ENCODE measurements at places on chromosomes 5 and 9.

DNA sequence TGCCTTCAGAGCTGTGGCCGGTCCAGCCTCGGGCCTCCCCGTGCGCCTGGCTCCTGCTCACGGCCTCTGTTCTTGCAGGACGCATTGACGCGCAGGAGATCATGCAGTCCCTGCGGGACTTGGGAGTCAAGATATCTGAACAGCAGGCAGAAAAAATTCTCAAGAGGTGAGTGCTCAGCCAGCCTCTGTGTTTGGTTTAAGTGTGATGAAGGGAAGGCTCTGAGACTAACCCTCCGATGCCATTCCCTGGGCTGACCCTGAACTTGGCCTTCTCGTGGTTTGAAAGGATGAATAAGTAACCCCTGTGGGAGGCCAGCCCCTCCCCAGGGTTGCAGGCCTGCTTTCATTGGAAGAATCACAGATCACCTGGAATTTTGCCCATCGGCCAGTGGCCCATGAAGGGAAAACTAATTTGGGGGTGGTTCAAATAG lies 26.3 kb downstream of the PTGES2 start:
- DNase-seq: no peak

DNA sequence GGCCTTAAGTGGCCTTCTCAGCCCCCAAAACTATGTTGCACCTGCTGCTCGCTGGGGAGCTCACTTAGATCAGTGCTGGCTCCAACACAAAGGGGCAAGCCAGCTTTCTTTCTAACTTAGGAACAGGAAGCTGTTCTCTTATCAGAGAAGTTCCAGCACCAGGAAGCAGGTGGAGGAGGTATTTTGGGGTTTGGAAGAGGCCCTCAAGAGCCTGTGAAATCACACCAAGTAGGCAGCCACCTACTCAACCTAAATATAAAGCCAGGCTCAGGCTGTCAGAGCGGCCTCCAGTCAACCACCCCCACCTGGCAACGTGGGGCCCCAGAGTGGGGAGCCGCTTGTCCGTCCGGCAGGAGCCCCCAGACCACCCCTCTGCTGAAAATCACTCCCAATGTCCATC lies 152.8 kb downstream of the OLFM1 start:
- no peak for DNase-seq

DNA sequence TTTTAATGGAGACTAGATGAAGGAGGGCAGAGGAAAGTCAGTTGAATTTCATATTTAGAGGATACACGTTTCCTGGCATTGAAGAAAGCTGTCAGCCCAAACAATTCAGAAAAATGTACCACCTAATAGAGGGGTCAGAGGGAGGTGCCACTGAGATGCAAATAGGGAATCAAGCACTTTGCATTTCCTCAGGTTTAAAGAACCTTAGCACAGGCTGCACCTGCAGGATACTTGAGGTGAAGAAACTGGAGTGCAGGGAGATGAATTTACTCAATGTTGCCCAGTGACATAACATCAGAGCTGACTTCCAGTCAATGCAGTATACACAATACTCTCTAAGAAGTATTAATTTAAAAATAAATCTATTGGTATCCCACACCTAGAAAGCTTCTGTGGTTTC lies 67.0 kb upstream of the MAST4 start:
- DNase-seq: no peak

DNA sequence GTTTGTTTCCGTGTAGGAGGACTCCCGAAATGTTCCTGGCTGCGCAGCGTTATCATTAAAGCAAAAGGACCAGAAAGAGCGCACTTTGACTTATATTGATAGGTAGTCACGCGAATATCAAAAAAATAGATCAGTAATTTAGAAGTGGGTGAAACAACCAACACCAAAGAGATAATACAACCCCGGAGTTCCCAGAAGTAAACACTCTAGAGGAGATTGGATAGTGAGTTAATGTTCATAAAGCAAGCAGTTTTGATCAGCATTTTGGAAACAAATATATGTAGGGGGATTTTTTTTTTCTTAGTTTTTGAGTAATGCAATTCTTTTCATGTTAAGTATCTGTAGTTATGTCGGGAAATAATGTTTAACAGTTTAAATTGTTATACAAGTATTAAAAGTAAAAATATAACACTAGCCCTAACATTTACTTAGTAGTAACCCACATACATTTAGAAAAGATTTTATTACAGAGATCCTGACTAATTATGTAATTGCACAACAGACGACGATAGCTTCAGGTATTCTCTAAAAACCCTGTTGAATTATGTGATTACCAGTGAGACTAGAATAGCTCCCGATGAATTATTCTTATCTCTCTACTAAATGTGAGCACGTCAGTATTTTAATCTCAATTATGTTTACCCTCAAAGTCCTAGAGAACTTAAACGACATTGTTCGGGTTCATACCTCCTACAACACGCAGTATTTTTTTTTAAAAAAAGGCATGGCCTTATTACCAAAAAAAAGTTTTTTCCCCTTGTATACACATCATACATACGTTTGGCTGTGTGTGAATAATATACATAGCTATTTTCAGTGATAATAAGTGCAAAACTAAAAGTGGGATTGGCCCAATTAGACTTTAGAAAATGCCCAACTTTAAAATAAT lies 9.4 kb upstream of the NFIB start:
- DNase-seq: peak; percentile 50

GRCh38 chr5:148898413-148899075 lies 72.1 kb downstream of the ADRB2 start:
- no peak for DNase-seq

DNA sequence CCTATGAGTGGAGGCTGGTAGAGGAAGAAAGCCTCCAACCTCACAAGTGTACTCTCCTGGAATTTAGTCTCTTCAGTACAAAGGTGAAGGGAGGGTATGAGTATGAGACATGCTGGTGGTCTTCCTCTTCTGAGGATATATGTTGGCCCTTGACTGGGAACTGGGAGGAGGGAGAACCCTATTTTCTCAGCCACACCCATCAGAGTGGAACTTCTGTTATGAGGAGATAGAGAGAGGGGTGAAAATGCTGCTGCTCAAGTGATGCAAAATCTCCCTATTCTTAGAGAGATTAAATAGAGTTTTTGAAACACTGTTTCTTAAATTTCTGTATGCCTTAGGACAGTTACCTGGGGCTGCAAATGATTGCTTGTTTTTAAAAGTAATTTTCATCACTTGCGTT lies 203.4 kb upstream of the PRR16 start:
- no peak for DNase-seq

DNA sequence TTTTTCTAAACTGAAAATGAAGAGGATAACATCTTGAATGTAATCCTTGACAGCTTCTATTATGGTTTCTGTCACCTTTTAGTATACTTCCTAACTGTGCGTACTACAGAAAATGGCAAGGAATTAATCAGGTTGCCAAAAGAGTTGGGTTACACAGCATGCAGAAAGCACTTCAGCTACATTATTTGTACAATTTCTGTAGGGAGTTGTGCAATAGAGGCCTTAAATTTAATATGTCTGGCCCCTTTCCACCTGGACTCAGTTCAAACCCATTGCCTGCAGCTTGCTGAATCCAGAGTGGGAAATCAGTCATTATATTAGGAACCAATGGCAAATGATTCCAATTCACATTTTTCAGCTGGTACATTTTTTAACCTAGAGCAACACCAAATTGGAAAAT lies 549.7 kb downstream of the CSNK1G3 start:
- DNase-seq: peak; percentile 98

- DNase-seq: no peak
Measured at GRCh38 chr5:40578501-40579451, 100.9 kb upstream of the PTGER4 start.

DNA sequence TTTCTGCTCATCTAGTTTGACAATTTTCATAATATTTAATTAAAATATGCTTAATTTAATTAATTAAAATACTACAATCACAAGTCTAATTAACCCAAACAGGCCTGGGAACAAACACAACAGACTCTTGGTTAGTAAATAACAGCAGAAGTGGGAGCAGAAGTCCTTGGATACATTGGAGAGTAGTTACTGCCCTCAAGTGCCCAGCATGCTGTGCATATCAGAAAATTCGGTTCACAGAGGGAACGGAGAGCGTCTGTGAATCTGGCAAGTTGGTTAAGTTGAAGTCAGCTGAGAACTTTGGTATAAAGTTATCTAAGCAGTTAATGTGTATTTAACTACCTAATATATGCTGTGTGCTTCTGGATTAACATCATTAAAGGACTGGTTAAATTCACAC lies 87.0 kb upstream of the ATG10 start:
- no peak for DNase-seq

- no peak for DNase-seq
Measured at GRCh38 chr9:87088621-87089365, 141.5 kb upstream of the GAS1 start.

DNA sequence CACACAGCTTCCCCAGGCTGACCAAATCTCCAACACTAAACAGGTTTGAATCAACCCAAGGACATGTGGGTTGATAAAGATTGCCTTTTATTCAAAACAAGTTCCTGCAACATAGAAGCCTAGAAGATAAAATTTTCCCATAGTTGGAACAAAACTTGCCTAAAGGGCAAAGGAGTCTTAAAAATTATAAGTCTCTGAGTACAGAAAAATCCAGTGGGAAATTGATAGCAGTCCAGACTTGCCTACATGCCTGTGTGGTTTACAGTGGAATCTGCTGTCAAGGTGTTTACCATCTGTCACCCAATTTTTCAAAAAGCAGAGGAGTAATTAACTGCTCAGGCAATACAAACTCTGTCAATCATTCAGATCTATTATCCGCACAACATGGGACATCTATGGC lies 168.2 kb downstream of the PPP2R2B start:
- no peak for DNase-seq

DNA sequence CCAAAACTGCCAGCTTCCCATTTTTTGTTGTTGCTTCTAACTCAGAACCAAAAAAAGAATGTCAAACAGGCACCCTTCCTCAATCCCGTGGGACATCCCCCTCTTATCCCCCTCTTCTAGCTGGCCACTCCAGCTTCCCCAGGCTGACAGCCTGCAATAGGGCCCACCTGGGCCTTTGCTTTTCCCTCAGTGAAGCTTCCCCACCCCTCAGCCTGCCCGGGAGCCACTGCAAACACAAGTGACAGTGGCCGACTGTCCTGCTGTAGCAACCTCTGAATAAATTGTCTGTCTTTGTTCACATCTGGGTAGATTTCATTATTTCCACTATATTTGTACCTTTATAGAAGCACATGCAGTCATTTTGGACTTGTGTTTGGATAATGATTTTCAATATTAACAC lies 245.3 kb downstream of the GADD45G start:
- DNase-seq: no peak

DNA sequence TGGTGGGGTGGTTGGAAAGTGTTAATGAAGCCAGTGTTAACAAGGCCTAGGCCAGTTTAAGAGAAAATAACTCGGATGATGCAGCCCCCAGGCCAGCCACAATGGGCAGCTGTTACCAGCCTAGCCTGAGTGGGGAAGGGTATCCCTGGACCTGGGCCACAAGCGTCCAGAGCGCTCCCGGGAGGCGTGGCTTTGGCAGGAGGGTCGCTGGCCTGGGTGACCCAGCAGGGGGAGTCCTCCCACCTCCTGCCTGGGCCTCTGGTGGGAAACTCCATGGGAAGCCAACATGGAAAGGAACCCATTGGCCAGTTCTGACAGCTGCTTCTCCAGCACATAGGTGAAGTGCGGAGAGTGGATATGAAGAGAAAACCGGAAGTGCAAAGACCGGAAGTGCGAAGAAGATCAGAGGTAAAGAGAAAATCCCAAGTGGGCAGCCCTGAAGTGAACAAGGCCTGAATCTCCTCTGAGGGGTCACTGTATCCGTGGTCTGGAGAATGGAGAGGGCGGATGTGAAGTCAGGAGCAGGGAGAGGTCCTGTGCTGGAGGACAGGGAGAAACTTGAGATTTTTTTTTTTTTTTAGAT lies 79.0 kb downstream of the ADCY2 start:
- no peak for DNase-seq

DNA sequence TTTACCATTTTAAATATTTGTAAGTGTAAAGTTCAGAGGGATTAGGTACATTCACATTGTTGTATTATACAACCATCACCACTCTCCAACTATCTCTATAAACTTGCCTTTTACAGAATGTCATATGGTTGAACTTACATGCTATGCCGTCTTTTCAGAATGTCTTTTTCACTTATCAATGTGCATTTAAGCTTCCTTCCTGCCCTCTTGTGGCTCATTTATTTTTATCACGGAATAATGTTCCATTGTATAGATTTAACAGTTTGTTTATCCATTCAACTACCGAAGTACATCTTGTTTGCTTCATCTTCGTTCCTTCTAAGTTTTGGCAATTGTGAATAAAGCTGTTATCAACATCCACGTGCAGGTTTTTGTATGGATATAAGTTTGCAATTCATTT lies 133.3 kb upstream of the C6 start:
- no peak for DNase-seq

DNA sequence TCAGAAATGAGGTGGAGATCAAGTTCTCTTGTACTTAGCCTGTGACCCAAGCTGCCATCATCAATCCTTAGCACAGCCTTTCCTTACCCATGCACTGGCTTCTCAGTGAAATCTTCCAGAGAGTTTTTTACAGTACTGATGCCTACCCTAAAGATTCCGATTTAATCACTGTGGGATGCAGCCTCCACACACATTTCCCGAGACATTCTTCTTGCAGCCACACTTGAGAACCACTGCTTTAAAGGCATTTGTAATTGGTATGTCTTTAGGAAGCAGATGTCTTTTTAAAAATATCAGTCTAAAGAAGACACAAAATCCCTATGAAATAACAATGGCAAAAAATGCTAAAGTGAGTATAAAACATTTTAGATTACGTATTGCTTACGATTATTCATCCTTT lies 17.3 kb upstream of the GLIS3 start:
- DNase-seq: no peak

- DNase-seq: no peak
Measured at GRCh38 chr9:129263836-129264235, 85.8 kb upstream of the IER5L start.

- peak; percentile 63 for DNase-seq
Measured at GRCh38 chr9:85610074-85610860, 131.5 kb downstream of the AGTPBP1 start.

- no peak for DNase-seq
Measured at GRCh38 chr5:151243127-151243526, 9.9 kb upstream of the GM2A start.

DNA sequence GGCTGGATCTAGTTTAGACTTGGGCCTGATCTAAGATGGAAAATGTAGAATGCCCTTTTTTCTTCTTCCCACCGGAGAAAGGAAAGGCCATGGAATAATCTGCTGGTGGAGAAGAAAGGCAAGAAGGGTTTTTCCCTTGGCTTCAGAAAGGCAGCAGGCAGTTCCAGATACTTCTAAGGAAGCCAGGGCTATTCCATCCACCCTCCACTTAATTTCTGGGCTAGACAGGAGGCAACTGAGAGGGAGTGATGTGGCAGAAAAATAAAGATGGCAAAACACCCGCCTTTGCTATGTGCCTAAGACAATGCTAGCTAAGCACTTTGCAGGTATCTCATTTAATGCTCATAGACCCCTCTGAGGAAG lies 9.9 kb downstream of the MYOZ3 start:
- no peak for DNase-seq

- DNase-seq: no peak
Measured at GRCh38 chr5:88892669-88893068, 9.7 kb upstream of the MEF2C start.

Data from NCI-H2029 treated with DMSO at 0.1 percent for 48 hours (cell line).